ENCODE measurements at places on chromosomes 1 and 21.

DNA sequence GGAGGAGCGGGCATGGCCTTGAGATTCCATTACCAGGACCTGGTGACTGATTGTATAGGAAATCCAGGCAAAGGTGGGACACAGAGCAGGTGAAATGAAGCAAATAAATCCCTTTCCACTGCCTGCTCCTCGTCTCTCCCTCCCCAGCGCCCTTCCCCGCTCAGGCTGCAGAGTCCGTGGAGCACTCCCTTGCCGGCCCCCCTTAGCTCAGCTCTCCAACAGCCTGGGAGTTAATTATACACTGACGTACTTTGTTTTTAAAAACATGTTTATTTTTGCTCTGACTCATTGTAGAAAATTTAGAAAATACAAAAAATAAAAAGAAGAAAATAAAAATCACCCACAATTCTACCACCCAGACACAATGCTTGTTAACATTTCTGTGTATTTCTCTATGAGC is 61.7 kb downstream of the LGR6 start:
- H3K4me3 ChIP-seq = no peak overlapping the region
- H3K27ac ChIP-seq = no peak overlapping the region
- peaks cover 27% of the 10 kb centered on the region for H3K4me1 ChIP-seq
- H3K27me3 ChIP-seq = peaks cover 4% of the 10 kb centered on the region
- H3K36me3 ChIP-seq = no peaks in the 10 kb centered on the region

DNA sequence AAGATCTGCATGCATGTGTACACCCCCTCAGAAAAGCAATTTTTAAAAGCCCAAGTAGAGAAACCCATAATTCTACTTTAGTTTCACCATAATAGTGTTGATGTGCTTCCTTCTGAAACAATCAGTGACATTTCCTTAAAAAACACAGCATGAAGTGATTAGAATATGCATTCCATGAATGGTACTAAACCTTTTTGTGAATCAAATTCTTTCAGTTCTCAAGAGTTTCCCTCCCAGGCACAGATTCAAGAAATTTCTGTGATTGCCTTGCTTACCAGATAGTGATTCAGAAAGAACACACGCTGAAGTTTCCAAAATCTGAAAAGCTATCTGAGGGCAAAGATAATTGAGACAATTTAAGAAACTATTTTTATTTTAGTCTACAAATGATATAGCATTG is 136.4 kb upstream of the ADGRL2 start:
- H3K27ac ChIP-seq = no peak overlapping the region
- H3K4me3 ChIP-seq = no peak overlapping the region
- DNase-seq = no peak
- H3K36me3 ChIP-seq = no peaks in the 10 kb centered on the region
- no peaks in the 10 kb centered on the region for H3K27me3 ChIP-seq

DNA sequence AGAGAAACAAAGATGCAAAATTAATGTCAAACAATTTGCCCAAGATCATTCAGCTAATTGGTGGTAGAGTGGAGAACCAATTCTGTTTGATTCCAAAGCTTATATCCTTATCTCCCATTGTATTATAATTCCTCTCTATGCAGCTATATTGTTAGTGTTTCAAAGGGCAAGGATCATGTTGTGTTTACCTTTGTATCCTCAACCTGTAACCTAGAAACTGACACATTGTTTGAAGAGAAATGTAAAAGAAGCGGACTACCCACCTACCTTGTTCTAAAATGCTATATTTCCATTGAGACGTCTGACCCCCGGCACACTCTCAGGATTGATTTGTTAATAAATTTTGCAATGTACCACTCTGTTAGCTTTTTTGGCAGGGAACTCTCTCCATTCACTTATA is 9.3 kb downstream of the RAVER2 start:
- peaks cover 19% of the 10 kb centered on the region for H3K4me1 ChIP-seq
- no peak for DNase-seq
- no peak overlapping the region for H3K4me3 ChIP-seq
- no peak overlapping the region for H3K27ac ChIP-seq

DNA sequence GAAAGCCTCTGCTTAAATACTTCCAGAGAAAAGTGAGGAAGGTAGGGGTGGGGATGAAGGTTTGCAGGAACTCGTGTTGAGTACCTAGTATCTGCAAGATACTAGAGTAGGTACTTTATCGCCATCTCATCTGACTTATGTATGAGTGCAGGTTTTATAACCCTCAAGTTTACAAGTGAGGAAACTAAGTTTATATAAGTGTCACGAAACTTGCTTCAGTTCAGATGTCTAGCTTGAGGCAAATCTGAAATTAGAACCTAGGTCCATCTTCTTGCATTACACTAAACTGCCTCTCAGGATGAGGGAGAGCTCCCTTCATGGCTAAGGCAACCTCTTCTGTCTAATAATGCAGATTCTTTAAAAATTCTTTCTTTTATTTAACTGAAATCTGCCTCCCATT is 43.5 kb downstream of the NFIA start:
- no peak overlapping the region for H3K4me3 ChIP-seq
- no peak overlapping the region for H3K27ac ChIP-seq
- H3K36me3 ChIP-seq = no peaks in the 10 kb centered on the region
- no peaks in the 10 kb centered on the region for H3K27me3 ChIP-seq
- no peak for DNase-seq

GRCh38 chr1:116910379-116911187 is 867 bp downstream of the PTGFRN start:
- no peaks in the 10 kb centered on the region for H3K36me3 ChIP-seq
- H3K4me1 ChIP-seq = peaks cover 8% of the 10 kb centered on the region
- DNase-seq = peak; percentile 55
- no peak overlapping the region for H3K27ac ChIP-seq
- H3K4me3 ChIP-seq = no peak overlapping the region
- H3K27me3 ChIP-seq = peaks cover 14% of the 10 kb centered on the region

DNA sequence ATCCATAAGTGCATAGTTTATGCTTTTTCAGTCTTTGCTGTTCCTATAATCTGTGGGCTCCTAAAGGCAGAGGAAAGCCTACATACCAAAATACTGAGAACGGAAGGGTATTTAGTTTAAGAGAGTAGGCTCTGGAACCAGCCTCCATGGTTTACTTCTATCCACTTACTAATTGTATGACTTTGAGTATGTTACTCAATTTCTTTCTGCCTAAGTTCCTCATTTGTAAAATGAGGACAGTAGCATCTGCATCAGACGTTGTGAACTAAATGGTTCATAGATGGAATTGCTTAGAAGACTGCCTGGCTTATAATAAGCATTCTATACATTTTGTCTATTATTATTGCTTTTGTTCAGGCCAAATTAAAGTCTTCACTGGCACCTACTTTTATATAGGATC is 111.0 kb downstream of the NTNG1 start:
- no peak overlapping the region for H3K27ac ChIP-seq
- no peak overlapping the region for H3K4me3 ChIP-seq
- no peak for DNase-seq
- H3K27me3 ChIP-seq = peaks cover 1% of the 10 kb centered on the region
- peaks cover 29% of the 10 kb centered on the region for H3K4me1 ChIP-seq

- no peaks in the 10 kb centered on the region for H3K36me3 ChIP-seq
- no peak overlapping the region for H3K4me3 ChIP-seq
- H3K27me3 ChIP-seq = peaks cover 2% of the 10 kb centered on the region
- no peaks in the 10 kb centered on the region for H3K4me1 ChIP-seq
These were observed 23.0 kb downstream of the XCL2 start for GRCh38 chr1:168520832-168521231.

DNA sequence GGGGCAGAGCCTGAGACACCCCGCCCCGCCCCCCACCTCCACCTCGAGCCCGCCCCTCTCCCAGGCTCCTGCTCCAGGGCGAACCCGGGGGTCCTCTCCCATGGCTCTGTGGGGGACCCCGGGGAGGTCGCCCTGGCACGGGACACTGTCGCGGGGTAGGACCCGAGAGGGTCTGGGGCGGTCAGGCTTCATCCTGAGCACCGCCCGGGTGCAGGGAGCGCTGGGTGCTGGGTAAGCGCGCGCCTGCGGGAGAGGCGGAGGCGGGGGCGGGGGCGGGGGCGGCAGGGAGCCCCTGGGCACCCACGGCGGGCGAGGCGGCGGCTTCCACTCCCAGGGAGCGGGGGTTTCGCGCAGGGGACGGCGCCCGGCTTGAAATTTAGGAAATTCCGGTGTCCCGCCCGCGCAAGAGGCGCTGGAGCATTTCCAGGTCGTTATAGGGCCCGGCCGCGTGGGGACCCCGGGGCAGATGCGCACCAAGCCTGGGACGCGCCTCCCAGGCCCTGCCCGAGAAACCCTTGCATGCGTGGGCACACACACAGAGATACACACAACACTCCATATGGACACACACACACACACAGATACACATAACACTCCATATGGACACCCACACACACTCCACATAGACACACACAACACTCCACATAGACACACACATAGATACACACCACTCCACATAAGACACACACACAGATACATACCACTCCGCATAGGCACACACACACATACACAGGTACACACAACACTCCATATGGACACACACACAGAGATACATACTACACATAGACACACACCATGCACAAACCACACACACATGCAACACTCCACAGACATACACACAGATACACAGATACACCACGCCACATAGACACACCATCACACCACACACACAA is 48.7 kb upstream of the SLC19A1 start:
- no peak overlapping the region for H3K4me3 ChIP-seq
- H3K27me3 ChIP-seq = peaks cover 5% of the 10 kb centered on the region
- H3K27ac ChIP-seq = no peak overlapping the region

GRCh38 chr1:1351511-1352427 is 2.6 kb upstream of the DVL1 start:
- peaks cover 6% of the 10 kb centered on the region for H3K36me3 ChIP-seq
- no peak for DNase-seq
- H3K4me1 ChIP-seq = peaks cover 4% of the 10 kb centered on the region
- H3K27me3 ChIP-seq = peaks cover 23% of the 10 kb centered on the region

GRCh38 chr1:2304282-2304681 is 76.2 kb downstream of the SKI start:
- DNase-seq = no peak
- no peak overlapping the region for H3K4me3 ChIP-seq
- H3K4me1 ChIP-seq = no peaks in the 10 kb centered on the region
- no peak overlapping the region for H3K27ac ChIP-seq

DNA sequence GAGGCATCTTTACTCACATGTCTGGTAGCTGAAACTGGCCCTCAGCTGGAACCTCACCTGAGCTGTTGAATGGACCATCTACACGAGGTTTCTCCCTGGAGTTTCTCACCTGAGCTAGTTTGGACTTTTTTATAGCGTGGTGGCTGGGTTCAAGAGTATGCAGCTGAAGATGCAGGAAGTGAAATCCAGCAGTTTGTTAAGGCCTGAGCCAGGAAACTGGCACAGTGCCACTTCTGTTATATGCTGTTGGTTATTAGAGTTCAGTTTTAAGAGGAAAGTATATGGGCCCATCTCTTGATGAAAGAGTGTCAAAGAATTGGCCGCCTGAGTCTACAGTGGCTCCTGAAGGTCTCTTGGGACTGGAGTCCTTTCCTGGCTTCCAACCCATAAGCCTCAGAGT is 35.6 kb downstream of the STUM start:
- no peaks in the 10 kb centered on the region for H3K4me1 ChIP-seq
- H3K4me3 ChIP-seq = no peak overlapping the region
- H3K27ac ChIP-seq = no peak overlapping the region
- H3K36me3 ChIP-seq = peaks cover 3% of the 10 kb centered on the region
- peaks cover 13% of the 10 kb centered on the region for H3K27me3 ChIP-seq

- H3K36me3 ChIP-seq = peaks cover 53% of the 10 kb centered on the region
- no peak overlapping the region for H3K27ac ChIP-seq
- peaks cover 23% of the 10 kb centered on the region for H3K4me1 ChIP-seq
- DNase-seq = no peak
- H3K27me3 ChIP-seq = peaks cover 4% of the 10 kb centered on the region
These were observed 15.9 kb downstream of the PEA15 start for GRCh38 chr1:160221089-160221488.

DNA sequence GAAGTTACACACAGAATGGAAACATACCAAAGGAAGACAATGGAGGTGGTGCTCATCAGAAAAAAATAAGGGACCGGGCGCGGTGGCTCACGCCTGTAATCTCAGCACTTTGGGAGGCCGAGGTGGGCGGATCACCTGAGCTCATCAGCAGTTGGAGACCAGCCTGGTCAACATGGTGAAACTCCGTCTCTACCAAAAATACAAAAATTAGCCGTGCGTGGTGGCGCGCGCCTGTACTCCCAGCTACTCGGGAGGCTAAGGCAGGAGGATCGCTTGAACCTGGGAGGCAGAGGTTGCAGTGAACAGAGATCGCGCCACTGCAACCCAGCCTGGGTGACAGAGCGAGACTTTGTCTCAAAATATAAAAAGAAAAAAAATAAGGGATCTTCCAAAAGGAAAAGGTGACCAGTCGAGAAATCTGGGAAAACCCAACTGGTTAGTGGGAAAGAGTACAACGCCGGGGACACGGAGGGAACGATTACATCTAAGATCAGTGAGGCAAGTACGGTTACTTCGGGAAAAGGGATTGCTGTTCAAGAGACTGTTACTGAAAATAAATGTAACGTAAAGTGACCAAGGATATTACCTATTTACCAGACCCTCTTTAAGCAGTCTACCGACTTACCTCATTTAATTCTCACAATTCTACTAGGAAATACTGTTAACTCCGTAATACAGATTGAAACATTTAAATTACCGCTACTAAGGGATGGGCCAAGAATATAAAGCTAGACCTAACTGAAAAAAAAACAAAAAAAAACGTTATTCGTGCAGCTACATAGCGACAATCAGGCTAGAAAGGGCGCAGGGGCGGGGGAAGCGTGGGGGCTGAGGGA is 822 bp downstream of the CCT3 start:
- peaks cover 13% of the 10 kb centered on the region for H3K36me3 ChIP-seq
- DNase-seq = no peak
- H3K27me3 ChIP-seq = peaks cover 8% of the 10 kb centered on the region
- peak overlapping the region; percentile 43 for H3K27ac ChIP-seq

GRCh38 chr21:32772281-32773047 is 909 bp upstream of the PAXBP1 start:
- peaks cover 26% of the 10 kb centered on the region for H3K4me1 ChIP-seq
- peaks cover 7% of the 10 kb centered on the region for H3K27me3 ChIP-seq
- peak; percentile 7 for DNase-seq
- H3K27ac ChIP-seq = peak overlapping the region; percentile 96
- peaks cover 14% of the 10 kb centered on the region for H3K36me3 ChIP-seq

DNA sequence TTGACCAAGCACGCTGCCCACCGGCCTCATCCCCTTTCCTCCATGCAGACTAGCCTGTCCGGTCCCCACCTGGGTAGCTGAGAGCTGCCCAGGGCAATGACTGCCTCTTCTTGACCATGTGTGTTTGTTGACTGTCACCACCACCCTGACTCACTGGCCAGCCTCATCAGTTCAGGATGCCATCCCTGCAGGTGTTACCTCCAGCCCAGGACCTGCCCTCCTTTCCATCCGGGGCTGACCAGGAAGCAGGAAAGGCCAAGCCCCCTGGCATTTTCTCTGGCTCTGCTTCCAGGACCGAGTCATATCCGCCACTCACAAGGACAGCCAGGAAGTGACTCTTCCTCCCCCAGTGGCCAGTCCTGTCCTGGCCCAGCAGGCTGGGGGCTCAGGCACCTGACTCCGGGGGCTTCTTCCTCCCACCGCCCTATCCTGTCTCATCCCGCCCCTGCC is 17.1 kb downstream of the EPHA2 start:
- DNase-seq = peak; percentile 64
- H3K27me3 ChIP-seq = peaks cover 10% of the 10 kb centered on the region
- H3K36me3 ChIP-seq = peaks cover 42% of the 10 kb centered on the region
- peaks cover 47% of the 10 kb centered on the region for H3K4me1 ChIP-seq
- peak overlapping the region; percentile 90 for H3K27ac ChIP-seq

All from endothelial cell (in vitro differentiated cells).